ENCODE measurements at places on chromosomes 5 and 9.

DNA sequence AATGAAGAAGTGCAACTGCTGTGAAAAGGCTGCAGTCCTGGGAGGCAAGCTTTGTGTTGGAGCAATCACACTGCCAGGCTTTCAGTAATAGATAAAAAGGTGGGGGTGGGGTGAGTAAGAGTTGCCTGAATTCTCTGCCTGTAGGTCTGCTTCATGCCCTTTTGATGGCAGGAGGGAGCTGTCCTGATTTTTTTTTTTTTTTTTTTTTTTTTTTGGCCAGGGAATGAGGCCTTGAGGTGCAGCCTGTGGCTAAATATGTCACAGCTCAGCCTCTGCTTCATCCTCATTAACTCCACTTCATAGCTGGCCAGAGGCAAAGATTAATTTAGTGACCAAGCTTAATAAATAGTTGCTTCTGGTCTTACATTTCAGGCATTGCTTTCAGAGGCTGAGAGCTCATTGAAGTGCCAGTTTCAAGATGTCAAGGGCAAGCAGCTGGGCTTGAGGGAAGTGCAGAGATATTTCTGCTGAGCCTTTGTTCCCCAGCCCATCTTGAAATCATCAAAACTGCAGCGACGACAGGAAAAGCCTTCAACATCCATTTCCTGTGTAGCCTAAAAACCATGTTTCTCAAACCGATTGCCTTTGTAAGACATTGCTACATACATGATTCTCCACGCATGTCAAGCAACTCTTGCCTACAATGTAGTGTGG lies 134.7 kb downstream of the MACIR start:
- DNase-seq = peak; percentile 40

DNA sequence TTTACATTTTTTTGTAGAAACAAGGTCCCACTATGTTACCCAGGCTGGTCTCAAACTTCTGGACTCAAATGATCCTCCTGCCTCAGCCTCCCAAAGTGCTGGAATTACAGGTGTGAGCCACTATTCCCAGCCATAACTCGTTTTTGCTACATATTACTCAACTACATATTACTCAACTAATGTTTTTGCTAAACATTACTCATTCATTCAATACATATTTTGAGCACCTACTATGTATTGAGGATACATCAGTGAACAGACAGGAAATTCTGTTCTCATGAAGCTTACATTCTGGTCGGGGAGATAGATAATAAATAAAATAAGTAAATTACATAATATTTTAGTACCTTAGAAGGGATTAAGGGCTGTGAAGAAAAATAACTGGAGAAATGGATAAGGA lies 34.9 kb upstream of the STOM start:
- DNase-seq = no peak

DNA sequence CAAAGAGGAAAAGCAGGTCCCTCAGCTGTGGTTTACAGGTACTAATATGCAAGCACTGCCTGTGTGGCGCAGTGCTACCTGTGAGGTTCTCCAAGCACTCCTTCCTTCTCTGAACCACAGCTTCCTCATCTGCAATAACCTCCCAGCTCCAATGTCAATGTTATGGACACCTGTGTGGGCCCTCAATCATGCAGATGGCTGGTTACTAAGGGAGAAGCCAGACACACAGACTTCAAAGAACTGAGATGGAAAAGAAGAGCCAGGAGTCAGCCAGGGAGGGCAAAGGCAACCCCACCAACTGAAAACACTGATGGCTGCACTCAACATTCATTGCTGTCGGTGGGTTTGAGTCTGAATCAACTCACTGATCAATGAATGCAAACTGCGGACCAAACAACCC lies 77.7 kb downstream of the NR6A1 start:
- no peak for DNase-seq

GRCh38 chr9:69469136-69469535 lies 144.1 kb downstream of the ENTREP1 start:
- DNase-seq = no peak

Measured in fibroblast of skin of scalp (primary cell).